ENCODE measurements at places on chromosomes 1 and 21.

DNA sequence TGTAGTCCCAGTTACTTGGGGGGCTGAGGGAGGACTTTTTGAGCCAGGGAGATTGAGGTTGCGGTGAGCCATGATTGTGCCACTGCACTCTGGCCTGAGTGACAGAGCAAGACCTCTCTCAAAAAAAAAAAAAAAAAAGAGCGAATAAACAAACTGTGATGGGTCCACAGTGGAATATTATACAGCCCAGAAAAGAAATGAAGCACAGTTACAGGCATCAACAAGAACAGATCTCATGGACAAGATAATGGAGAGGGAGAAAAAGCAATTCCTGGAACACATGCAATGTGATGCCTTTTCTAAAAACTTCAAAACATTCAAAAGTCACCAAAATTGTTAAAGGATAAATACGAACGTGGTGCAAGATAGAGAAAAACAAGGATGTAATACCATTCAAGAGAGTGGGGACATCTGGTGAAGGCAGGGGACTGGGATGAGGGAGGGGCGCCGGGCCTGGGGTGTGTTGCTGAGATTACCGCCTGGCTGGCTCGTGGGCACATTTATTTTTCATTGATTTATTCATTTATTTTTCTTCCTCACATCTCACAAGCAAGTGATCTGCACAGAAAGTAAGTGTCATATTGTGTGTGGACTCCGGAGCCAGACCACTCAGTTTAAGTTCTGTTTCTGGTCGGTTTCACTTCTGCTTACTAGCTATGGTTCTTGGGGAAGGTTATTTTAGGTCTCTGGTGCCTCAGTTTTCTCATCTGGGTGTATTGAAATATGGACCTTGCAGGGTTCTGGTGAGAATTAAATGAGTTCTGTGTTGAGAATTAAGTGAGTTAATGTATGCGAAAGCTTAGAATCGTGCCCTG lies 30.1 kb downstream of the ABCG1 start:
- DNase-seq = no peak

DNA sequence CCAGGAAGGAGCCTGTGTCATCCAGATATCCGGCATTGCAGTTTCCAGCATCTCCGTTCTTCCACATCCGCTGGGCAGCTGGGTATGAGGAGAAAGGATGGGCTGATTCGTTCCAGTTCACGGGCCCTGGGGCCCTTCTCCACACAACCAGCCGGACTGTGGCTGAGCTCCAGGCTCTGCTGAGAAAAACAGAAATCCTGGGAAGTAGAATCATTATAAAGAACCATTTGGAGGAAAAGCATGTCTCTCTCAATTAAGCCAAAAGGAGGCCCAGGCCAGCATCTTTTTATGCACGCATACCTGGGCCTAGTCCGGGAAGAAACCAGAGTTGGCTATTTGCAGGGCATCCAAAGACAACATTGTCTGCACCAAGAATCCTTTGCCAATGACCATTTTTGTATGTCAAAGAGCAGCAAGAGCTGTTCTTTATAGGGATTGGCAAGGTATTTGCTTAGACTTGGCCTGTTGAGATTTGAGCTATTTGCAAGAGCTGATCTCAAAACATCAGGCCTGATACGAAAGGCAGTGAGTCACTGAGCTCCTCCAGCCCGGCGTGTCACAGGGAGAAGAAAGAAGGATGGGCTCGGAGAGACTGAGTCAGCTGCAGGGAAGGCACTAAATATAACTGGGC lies 84.9 kb upstream of the ARHGEF16 start:
- DNase-seq = peak; percentile 79

DNA sequence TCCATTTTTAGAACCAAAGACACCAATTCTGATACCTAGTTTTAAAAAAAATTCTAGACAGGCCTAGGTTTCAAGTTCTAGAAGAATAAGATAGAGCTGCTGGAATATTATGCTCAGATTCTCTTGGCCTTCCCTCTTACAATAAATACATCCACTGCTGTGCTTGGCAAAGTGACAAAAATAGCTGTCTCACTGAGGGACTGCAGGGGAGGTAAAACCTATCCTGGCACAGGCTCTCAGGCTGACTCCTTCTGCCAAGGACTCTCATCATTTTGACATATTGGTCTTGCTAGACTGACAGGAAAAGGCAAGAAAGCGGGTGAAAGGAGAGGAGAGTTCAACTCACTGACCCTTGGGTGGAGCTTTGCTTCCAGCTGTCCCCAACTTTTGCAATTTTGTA lies 197.0 kb upstream of the LHX8 start:
- no peak for DNase-seq

DNA sequence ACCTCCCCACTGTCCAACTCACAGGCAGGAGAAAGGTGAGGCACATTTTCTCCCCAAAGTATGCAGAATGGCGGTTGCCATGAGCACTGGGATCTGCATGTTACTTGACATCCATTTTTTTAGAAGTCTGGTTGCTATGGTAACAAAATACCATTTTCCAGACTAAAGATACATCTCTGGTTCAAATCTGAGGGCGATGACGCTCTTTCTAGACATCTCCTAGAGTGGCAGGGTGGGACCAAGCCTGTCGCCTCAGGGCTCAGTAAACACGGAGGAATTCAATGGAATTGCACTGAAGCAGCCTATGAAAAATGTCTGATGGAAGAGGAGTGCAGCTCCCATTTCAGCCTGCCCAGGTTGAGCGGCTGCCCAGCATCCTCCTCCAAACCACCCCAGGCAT lies 21.5 kb upstream of the FAM43B start:
- no peak for DNase-seq

DNA sequence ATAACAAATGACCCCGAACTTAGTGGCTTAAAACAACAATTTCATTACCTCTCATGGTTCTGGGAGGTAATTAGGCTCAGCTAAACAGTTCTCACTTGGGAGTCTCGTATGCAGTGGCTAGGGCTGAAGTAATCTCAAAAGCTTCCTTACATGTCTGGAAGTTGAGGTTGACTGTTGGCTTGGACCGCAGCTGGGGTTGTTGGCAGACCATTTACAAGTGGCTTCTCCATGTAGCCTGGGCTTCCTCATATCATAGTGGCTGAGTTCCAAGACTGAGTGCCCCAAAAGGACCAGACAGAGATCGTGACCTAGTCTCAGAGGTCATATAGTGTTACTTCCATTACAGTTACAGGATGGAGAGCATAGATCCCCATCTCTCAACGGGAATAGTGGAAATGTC lies 2.4 kb upstream of the POGZ start:
- DNase-seq = no peak

DNA sequence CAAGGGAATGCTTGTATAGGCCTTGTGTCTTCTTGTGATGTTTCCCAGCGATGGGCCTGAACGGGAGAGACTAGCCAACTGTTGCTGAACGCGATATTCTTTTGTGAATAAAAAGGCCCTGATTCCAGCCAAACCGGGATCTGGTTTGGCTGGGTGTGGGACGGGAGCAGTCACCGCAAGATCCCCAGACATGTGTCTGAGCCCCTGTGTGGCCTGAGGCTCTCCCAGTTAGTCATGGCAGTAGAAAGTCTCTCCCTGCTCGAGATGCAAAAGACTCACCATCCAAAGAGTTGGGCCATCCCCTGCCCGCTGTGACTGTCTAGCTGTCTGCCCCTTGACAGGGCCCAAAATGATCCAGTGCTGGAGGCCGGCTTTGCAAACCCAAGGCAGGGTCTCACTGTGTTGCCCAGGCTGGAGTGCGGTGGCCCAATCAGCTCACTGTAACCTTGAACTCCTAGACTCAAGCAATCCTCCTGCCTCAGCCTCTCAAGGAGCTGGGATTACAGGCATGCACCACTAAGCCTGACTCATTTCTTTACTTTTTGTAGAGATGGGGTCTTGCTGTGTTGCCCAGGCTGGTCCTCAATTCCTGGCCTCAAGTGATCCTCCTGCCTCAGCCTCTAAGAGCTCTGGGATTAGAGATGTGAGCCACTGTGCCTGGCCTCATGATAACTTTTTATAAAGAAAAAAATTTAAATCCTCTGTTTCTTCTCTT lies 56.4 kb downstream of the KIF26B start:
- DNase-seq = no peak

GRCh38 chr1:211734791-211735190 lies 59.4 kb upstream of the NEK2 start:
- DNase-seq = no peak

DNA sequence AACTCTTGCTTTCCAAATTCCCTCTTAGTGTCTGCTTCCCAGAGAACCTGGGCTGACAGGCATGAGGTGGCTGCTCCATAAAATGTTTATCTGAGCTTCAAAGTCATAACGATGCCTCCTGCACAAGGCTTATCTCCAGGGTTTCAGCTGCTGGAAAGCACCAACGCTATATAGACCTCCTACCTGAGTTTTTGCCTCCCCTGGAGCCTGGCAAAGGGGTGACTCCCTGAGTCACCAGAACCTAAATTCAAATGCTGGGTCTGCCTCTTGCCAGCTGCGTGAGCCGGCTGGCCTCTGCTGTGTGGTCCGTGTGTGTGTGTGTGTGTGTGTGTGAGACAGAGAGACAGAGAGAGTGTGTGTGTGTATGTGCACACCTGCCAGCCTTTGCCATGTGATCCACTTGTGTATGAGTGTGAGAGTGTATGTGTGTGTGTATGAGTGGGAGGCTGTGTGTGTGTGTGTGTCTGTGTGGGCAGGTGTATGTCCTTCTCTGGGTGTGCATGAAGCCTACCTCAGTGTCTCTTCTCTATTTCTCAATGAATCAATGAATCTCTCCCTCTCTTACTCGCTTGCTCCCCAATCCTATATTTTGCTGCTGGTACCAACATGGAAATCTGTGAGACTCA lies 714.9 kb downstream of the MATN1 start:
- no peak for DNase-seq

GRCh38 chr1:21559788-21560567 lies 50.8 kb downstream of the ALPL start:
- DNase-seq = no peak

DNA sequence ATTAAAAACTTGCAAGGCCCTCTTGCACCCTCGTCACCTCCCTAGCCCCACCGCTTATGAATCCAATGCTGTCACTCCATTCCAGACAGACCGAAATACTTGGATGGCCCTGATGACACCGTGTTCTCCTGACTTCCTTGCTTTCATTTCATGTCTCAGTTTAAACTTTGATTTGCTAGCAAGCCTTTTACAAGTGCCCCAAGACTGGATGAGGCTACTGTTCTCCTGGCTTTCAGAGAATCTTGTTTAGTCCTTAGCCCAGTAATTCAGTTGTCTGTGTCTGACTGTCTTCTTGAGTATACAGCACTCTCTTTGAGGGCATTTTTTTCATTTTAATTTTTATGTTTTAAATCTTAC lies 824 bp upstream of the IFI44L start:
- DNase-seq = no peak

- no peak for DNase-seq
Measured at GRCh38 chr1:62093261-62093660, 101.4 kb upstream of the L1TD1 start.

GRCh38 chr1:23035823-23036452 lies 16.7 kb downstream of the KDM1A start:
- DNase-seq = no peak

GRCh38 chr1:93669369-93669768 lies 12.3 kb downstream of the BCAR3 start:
- no peak for DNase-seq

GRCh38 chr1:192552760-192553191 lies 22.8 kb upstream of the RGS1 start:
- no peak for DNase-seq

Data from fibroblast of skin of left quadriceps (primary cell).